ENCODE measurements at places on chromosomes 12 and 14.

DNA sequence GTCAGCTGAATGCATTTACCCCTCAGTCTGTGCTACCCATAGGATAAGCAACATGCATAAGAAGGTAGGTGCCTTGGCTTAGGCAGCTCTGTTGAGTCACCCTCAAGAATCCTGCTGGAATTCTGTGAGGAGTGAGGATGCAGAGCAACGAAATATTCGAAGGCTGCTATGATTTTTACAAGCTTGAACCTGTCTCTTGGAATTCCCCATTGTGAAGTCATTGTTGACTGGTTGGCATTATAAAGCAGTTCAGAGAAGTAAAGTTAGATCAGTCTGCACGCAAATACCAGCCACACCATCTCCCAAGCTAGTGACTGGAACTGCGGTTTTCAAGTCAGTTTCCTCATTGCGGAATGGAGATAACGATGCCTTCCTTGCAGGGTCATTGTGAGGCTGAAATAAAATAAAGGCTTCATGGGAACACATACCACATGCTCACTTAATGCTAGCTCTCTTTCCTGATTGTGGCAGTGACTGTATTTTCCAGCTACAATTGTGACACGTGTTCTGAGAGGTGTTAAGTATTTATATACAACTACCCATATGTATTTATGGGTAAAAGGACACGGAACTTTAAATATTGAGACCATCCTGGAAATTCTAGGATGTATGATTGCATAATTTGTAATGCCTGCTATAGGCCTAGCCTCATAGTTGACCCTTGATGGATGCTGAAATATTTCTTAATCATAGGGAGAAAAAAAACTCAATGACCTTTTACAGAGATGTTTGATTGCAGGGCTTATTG is 96.7 kb downstream of the ETV6 start:
- DNase-seq = no peak

DNA sequence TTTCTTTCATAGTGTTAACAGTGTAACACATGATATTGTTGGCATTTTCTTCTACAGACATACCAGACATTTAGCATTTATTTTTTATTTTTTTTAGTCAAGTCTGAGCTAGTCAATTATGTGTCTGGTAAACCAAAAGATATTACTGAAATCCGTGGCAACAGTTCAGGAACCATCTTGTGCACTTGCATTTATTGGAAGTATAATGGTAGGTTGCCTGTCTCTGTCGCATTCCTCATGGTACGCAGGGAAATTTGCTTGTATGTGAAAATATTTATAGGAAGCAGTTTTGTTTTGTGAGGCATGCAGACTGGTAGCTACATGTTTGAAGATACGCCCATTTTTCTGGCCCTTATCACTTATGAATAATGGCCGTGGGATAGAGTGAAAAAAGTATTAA is 186.1 kb upstream of the SLC38A2 start:
- no peak for DNase-seq

GRCh38 chr14:99435327-99435726 is 45.3 kb downstream of the SETD3 start:
- no peak for DNase-seq

DNA sequence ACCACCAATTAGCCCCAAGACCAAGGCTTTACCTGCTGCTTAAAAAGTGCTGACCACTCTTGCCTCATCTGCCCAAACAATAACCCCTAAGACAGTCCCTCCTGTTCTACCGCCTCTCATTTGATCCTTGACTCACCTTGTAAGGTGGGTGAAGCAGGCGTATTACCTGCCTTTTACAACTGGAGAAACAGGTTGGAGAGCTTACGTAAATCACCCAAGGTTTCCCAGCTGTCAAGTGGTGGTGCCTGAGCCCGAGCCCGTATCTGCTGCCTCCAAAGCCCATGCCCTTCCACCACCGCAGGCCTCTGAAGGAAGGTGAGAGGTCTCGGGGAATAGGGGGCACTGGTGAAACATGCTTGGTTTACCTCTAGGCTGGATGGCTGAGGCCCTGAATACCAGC is 36.6 kb downstream of the MAX start:
- no peak for DNase-seq

DNA sequence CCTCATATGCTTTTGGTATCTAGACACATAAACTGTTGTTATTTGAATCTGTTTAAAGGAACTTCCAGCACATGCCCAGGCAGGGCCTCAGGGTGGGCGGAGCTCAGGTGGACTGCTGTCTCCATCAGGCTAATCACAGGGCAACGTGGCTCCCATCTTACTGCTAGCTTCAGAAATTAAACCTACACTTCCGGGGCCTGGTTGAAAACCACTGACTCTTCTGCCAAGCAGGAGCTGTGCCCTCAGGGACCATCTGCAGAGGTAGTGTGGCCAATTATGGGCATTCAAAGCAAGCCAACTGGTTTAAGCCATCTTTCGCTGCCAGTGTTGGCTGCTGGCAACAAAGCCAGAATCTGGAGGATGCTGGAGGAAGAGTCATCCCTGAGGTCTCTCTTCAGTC is 97.5 kb downstream of the TMX1 start:
- no peak for DNase-seq

DNA sequence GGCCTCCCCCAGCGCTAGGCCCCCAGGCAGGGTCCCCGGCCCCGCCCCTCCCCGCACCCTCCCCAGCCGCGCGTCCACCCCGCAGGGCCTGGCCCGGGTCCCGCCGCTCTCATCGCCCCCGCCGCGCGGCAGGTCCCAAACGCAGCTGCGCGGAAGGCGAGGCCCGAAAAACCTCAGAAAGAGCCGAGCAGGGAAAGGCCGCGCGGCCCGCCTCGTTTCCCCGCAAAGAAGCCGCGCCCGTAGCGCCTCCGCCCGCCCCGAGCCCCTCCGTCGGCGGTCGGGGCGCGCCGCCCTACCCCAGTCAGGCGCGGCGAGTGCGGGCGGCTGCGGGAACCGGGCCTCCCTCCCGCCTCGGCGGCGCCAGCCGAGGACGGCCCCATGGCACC is 324 bp downstream of the POLE start:
- DNase-seq = no peak

DNA sequence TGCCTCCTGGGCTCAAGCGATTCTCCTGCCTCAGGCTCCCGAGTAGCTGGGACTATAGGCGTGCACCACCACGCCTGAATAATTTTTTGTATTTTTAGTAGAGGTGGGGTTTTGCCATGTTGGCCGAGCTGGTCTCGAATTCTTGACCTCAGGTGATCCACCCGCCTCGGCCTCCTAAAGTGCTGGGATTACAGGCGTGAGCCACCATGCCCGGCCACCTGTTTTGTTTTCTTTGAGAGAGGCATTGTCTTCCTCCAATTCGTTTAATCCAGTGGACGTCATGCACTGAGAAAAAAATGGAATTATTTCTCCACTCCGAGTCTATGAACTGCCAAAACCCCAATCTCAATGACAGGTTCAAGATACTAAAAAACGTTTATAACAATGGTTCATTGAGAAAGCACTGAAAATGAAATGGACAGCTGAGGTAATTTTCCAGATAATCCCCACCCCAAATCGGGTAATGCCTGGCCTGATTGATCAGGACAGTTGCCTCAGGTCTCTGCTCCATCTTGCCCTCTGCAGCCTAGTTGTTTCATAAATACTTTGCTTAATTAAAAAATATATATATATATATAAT is 132.7 kb upstream of the PARP11 start:
- no peak for DNase-seq

DNA sequence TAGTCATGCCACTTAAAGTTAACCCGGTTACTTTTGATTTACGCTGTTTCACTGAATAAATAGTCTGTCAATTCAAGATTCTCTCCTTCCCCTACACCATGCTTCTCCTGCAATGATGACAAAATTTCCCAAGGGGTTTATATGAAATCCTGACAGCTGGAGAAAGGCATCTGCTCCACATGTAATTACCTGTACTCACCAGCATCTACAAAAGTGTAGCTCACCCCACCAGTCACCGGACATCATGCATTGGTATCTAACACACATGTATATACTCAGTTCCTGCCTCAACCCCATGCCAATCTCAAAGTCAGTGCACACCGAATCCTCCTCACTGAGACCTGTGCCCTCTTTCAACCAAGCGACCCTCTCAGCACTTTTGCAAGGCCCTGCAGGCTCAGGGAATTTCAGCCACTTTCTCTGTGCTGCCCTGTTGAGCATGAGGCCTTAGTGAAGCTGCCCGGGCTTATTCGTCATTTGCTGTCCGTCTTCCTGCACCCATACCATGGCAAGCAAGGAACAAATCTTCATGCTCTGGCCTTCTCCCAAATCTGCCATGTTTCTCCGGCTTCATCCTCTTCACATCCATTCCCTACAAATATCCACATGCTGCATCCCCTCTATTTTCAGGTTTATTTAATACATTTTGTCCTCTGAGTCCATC is 131.6 kb downstream of the SEC23A start:
- DNase-seq = no peak

GRCh38 chr14:90871605-90872233 is 55.5 kb upstream of the TTC7B start:
- no peak for DNase-seq

DNA sequence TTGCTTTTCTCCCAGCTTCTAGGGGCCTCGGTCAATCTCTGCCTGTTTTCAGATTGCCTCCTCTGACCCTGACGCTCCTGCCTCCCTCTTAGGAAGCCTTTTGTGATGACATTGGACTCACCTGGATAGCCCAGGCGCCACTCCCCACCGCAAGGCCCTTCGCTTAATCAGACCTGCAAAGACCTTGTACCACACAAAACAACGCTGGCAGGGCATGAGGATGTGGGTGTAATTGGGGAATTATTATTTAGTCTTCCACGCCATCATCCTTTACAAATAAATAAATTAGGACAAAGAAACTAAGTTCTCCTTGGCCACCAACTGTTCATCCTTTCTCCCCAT is 7.7 kb upstream of the VPS37B start:
- DNase-seq = no peak

DNA sequence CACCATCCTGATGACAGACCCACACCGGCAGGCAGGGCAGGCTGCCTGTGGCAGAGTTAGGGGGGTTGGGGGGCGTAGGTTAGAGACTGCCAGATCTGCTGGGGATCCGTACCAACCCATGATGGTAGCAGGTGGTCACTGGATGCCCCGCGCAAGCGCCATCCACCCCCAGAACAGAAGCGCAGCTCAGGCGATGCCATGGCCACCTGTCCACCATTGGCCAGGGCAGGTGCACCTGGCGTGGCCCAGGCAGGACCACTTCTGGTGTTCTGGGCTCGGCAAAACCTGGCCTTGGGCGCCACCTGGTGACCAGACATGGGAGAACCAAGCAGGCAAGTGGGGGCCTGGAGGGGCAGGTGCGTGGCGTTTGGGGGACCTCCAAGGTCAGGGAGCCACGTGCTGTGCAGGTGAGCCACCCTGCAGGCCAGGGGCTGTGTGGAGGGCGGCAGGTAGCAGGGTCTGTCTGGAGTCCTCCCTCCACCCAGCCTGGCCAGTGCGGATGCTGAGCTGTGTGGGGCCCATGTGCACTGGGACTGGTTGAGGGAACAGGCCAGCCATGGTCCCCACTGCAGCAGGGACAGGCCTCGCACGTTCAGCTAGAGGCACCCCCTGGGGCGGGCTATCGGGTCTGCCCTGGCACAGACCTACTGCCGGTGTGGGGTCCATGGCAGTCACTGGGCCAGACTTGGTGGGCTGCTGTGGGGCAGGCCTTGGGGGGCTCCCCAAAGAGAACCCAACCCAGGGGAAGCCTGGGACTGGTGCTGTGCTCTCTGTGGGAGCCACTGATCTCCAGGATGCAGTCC is 15.6 kb downstream of the BAG5 start:
- DNase-seq = no peak

DNA sequence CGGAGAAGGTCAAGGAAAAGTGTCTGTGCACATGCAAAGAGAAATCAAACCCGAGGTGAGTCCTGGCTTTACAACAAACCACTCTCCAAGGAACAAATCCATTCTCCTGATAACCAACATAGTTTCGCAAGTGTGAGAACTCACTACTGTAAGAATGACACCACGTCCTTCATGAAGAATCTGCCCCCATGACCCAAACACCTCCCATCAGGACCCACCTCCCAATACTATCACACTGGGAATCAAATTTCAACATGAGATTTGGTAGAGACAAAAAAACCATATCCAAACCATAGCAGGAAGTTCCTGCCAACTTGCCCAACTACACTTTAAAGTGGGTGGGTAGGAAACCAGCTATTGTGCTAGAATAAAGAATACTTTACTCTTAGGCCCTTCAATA is 2.4 kb upstream of the ERC1 start:
- no peak for DNase-seq

DNA sequence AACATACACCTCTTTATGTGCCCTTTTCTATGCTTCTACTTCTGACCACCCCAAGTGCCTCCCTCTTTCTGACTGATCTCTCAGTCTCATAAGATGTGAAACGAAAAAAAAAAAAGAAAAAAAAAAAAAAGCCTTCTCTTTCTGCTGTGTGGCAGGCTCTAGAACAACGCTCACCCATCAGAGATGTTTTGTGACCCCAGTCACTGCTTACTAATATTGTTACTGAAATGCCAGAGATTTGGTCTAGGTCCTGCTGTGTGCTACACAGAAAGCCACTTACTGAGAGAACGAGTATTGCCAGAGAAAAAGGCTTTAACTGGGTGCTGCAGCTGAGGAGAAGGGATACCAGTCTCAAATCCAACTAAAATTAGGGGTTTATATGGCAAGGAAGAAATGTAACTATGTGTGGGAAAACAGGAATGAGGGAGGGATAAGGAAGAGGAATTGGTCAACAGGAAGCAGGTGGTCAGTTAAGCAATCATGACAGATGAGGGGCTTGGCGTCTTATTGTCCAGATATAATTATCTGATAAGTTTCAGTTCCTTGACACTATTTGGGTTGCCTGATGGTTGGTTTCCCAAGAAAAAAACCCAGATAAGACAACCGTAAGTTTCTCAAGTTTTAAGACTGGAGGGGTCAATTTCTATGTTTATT is 149.0 kb downstream of the NAV3 start:
- DNase-seq = no peak

DNA sequence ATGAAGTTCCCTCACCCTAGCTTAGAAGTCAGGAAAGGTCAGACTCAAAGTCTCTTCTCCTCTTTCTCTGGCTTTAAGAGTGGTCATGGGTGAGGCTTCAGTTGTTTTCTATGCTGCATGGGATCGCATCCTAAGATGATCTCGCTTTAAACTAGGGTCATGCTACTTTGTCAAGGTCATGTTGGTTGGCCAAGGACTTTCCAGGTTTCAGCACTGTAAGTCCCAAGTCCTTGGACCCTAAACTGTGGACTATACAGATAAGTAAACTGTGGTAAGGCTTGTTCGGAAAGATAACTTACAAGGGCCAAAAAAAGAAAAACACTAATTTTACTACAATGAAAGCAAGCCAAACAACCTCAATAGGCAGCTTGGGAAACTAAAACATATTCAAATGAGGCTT is 17.4 kb downstream of the HAL start:
- DNase-seq = no peak

DNA sequence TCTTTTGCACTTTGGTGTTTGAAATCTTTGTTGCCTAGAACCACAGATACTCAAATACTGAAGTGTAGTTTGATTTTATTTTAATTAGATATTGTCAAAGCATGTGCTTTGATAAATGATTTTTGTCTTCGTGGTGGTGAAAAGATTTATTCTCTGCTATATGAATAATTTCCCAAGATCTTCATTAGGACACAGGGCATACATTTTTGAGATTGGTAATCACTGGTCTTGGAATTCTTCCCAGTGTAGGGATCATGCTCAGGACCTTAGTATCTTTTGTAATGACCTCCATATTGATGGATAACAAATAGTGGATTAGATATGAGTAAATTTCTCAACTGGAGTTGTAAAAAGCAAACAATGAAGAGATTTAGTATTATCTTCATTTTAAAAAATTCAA is 28.2 kb downstream of the TBK1 start:
- DNase-seq = no peak
